ENCODE measurements at places on chromosomes 4 and X.

DNA sequence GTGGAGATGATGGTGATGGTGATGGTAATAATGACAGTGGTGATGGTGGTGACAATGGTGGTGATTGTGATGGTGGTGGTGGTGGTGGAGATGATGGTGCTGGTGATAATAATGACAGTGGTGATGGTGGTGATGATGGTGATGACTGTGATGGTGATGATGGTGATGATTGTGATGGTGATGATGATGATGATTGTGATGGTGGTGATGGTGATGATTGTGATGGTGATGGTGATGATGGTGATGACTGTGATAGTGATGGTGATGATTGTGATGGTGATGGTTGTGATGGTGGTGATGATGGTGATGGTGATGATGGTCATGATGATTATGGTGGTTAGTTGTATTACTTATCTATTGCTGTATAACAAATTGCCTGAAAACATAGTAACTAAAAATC, 108.9 kb upstream of the NKX1-1 start:
- no peak for DNase-seq

DNA sequence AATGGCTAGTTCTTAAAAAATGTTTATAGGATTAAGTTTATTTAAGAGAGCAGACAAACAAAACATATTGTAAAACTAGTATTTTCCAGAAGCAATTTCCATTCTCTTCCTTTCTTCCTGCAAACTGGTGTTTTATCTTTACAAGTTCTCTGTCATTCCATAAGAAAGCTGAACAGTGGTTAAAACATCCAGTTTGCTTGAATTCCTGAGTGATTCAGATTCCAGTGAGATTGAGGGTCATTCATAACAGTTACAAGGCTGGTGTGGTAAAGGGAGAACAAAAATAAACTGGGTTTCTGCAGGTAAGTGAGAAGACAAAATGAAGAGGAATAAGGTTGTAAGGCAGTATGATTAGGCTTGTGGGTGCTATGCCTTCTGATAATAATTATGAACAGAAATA, 544.8 kb upstream of the DIPK2B start:
- no peak for DNase-seq

DNA sequence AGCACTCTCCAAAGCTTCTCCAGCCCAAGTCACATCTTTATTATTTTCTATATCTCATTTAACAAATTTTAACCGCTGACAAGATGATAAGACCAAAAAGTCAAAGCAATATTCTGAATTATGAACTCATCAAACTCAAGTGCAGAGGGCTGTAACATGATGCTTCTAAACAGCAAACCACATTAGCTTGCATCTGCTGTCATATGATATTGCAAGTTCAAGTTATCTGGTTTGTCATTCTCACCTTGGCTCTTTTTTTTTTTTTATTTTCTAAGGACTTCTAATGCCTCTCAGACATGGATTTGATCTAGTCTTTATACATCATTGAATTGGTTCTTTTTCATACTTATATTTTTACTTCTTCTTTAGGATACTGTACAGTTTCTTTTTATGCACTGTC, 93.4 kb downstream of the SLC10A7 start:
- DNase-seq: no peak

DNA sequence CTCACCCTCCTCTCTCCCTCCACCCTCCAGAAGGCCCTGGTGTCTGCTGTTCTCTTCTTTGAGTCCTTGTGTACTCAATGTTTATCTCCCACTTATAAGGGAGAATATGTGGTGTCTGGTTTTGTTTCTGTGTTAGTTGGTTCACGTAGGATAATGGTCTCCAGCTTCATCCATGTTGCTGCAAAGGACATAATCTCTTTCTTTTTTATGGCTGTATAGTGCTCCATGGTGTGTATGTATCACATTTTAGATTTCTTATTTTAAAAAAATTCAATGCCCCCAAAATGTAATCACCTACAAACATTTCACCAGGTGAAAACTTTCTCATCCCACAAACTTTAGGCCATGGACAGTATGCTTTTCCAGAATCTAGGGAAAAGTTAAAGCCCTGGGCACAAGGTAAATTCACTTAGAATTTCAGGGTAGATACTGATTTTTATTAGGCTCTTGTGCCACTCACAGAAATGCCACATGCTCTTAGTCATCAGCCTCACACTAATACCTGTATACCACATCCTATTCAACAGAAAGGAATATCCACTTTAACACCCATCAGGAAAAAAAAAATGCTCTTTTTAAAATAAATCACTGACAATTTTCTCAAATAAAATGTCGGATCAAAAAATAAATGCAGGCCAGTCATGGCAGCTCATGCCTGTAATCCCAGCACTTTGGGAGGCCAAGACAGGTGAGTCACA, 104.8 kb upstream of the ENPP6 start:
- DNase-seq: peak; percentile 30

DNA sequence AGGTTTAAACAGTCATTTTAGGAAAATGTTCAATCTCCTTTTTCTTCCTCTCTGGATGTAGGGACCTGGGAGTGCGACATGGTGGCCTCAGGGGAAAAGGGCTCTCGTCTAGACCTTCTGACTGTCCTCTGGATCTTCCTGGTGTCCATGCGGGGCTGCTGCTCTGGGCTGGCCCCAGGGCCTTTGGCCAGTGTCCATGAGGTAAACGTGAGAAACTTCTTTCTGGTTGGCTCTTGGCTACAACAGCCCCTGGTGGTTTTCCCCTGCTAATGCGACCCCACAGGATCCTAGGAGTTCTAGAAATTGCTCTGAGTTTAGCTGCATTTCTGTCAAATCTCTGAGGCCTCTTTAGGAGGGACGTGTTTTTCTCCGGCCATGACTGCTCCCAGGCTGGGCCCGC, 85.7 kb downstream of the MFAP3L start:
- DNase-seq: no peak

GRCh38 chrX:18353931-18354368, 538 bp downstream of the SCML2 start:
- DNase-seq: no peak

- DNase-seq: no peak
Observed at GRCh38 chr4:140252141-140252741, 98.3 kb upstream of the MAML3 start.

GRCh38 chr4:10186228-10187214, 69.9 kb upstream of the WDR1 start:
- DNase-seq: no peak

GRCh38 chr4:1471443-1472147, 65.4 kb upstream of the NKX1-1 start:
- DNase-seq: no peak

DNA sequence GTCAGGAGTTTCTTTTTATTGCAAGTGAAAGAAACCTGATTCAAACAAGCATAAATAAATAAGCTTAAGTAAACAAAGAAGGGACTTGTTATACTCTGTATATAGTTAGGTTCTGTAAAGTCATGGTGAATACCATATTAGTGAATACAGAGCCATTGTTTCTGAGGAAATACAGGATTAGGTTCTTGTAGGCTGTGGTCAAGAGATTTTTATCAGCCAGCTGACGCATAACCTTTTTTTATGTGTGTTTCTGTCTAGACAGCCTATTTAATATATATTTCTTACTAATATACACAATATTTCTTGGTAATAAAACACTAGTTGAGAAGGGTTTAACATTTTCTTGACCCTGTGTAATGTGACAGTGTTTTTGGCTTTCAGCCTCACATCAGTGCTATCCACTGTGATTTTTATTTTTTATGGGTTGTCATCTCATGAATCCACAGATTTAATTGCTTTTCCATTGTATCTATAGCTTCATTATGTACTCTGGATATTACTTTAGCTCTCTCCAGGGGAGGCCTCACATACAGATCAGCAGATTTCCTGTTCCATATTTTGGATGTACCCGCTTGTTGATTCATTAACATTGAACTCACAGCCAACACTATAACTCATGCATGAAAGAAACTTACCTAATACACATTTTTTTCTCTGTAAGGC, 8.0 kb downstream of the HERC3 start:
- DNase-seq: no peak

GRCh38 chrX:22165732-22166457, 106.8 kb upstream of the CBLL2 start:
- DNase-seq: no peak

GRCh38 chr4:97153042-97153441, 990.2 kb downstream of the STPG2 start:
- DNase-seq: no peak

GRCh38 chr4:52868133-52868532, 6.0 kb downstream of the RASL11B start:
- DNase-seq: no peak

- no peak for DNase-seq
Observed at GRCh38 chr4:175951794-175952193, 113.8 kb upstream of the WDR17 start.

GRCh38 chrX:65679071-65679540, 11.7 kb downstream of the MSN start:
- DNase-seq: no peak

DNA sequence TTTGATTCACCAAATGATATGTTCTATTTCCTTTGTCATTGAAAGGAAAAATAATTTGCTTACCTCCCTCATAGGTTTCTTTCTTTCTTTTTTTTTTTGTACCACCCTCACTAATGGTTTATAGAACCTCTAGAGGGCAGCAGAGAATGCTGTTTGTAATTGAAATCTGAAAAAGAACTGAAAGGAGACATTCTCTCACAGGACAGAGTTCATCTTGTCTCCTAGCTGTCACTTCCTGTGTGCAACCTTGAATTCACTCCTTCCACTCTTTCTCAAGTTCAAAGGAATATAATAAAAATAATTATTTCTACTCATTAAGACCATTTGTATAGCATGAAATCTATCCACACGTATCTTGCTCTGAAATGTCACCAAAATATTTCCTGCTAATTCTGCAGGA, 51.0 kb downstream of the GUCY1B1 start:
- no peak for DNase-seq

DNA sequence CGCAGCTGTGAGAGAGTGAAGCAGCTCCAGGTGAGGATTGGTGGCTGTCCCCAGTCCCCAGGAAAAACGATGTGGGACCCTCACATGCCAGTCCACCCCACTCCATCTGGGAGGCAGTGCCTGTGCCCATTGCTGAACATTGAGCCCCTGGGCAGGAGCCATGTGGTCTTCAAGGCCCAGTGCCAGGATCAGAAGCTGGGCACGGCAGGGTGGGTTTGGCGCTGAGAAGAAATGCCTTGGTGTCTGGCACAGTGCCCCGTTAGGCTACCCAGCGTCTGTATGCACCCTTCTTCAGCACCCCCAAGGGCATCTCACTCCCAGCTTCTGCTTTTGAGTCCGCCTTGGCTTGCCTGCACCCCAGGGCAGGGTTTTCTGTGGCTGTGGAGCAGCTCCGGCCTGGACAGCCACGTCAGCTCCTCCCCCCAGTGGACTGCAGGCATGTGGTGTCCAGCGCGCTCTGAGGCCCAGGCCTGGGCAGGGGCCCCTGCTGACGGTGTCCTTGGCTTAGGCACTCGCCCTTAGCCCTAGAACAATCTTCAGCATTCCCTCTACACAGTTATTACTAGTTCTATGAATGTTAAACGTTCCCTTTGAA, 28.6 kb downstream of the RGS12 start:
- no peak for DNase-seq

- DNase-seq: no peak
Observed at GRCh38 chrX:50691820-50692219, 122.2 kb downstream of the SHROOM4 start.

- no peak for DNase-seq
Observed at GRCh38 chr4:80424225-80424581, 88.7 kb downstream of the CFAP299 start.

- DNase-seq: no peak
Observed at GRCh38 chrX:150270622-150271021, 92.5 kb upstream of the MAMLD1 start.

- DNase-seq: no peak
Observed at GRCh38 chr4:106316773-106317409, 541 bp downstream of the AIMP1 start.

DNA sequence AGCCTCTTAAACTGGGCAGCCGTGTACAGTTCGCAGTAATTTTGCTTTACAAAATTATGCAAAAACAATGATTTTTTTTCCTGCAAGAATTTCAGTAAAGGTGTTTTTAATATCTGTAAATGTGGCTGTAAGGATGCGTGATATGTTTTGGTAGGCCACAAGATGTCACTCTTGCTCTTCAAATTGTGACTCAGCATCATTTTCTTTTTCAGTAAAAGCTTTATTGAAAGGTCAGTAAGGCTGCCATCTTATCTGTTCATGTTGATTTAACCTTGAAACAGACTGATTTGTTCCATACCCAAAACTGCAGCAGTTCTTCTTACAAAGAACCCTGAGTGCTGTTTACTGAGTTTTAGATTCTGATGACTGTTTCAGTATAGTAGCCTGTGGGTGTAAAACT, 39.9 kb downstream of the TXLNG start:
- no peak for DNase-seq

DNA sequence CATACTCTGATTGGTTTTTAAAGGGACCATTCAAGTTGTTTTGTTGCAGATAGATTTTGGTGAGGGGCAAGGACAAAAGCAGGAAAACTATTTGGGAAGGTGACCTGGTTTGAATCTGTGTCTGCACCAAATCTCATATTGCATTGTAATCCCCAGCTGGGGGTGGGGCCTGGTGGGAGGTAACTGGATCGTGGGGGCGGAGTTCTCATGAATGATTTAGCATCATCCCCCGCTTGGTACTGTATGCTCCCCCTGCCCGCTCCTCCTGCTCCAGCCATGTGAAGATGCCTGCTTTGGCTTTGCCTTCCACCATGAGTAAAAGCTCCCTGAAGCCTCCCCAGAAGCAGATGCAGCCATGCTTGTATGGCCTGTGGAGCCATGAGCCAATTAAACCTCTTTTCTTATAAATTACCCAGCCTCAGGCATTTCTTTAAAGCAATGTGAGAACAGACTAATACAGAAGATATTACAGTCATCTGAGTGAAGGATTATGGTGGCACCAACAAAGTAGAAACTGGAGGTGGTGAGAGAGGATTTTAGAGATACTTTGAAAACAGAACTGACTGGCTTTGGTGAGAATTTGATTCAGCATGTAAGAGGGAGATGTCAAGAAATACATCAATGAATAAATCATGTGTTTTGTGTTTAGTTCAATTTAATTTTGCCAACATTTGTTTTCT, 14.4 kb downstream of the IL21 start:
- DNase-seq: no peak

- no peak for DNase-seq
Observed at GRCh38 chrX:112851161-112851779, 10.6 kb upstream of the AMOT start.

- DNase-seq: no peak
Observed at GRCh38 chr4:112739442-112739841, 102.5 kb downstream of the LARP7 start.

DNA sequence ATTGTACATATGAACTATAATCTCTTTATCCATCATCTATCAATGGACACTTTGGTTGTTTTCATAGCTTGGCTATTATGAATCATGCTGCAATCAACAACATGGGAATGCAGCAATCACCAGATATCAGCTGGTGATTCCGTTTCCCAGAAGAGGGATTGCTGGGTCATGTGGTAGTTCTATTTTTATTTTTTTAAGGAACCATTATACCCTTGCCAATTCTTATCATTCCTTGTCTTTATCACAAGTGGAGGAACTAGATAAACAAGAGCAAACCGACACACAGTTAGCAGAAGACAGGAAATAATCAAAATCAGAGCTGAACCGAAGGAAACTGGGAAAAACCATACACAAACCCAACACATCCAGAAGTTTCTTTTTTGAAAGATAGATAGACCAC, 14.5 kb upstream of the LNX1 start:
- no peak for DNase-seq

All from stimulated activated effector memory CD8-positive, alpha-beta T cell treated with anti-CD3 and anti-CD28 coated beads, Interleukin-12 subunit alpha, Interleukin-12 subunit beta, amount 100 ng/mL, for 72 hours (primary cell).